ENCODE measurements at places on chromosomes 7 and 10.

DNA sequence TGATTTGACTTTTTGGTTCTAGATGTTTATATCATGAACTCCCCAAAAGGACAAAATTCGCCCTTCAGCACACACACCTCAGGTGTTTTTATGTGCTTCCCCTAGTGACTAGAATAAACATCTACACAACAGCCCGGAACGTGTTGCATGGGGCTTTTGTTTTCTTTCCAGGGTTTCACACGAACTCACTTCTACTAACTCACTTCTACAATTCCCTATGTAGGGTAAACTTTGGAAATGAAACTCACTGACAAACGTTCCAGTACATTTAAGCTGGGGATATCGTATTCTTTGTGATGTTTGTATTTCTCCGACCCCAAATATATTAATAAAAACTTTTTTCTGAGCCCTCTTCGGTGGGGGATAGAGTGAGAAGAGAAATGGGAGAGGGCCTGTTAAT, 1.4 kb downstream of the TRA2A start:
- DNase-seq, result no peak

- DNase-seq, result no peak
Observed at GRCh38 chr10:76937181-76937600, 700.4 kb downstream of the KCNMA1 start.

GRCh38 chr7:31437250-31437865, 76.5 kb upstream of the ITPRID1 start:
- DNase-seq, result no peak

- no peak for DNase-seq
Observed at GRCh38 chr10:77611670-77612069, 25.9 kb downstream of the KCNMA1 start.

DNA sequence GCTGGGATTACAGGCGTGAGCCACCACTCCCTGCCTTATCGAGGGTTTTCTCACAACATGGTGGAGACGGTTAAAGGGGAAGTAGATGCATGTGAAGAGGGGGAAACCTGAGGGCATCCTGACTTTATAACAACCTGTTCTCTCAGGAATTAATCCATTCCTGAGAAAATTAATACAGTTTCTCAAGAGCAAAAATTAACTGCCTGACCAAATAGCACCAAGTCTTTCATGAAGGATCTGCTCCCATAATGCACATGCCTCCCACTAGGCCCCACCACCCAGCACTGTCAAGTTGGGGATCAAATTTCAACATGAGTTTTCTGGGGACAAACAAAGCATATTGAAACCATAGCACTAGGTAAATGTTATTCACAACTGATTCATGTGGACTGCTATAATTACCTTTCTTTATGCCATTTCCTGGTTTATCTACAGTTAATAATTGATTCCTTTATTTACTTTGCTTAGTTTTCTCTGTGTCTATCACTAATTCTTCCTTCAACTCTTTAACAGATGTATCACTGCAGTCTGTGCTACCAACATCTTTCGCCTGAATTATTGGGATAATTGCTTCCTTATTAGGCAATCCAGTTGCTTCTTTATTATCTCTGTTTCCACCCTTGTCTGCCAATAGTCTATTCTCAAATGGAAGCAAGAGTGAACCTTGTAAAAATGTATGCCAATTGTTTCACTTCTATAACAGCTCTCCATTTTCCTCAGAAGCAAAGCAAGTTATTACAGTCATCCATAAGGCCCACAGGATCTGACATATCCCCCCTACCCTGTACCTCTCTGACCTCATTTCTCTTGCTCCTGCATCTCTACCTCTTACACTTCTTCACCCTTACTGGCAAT, 12.9 kb upstream of the MICU1 start:
- no peak for DNase-seq

GRCh38 chr10:132420469-132420980, 23.5 kb downstream of the PWWP2B start:
- DNase-seq, result no peak
